ENCODE measurements at places on chromosomes 12 and 14.
A peak's percentile ranks its signal among the peaks of the same experiment; 100 is the strongest.

DNA sequence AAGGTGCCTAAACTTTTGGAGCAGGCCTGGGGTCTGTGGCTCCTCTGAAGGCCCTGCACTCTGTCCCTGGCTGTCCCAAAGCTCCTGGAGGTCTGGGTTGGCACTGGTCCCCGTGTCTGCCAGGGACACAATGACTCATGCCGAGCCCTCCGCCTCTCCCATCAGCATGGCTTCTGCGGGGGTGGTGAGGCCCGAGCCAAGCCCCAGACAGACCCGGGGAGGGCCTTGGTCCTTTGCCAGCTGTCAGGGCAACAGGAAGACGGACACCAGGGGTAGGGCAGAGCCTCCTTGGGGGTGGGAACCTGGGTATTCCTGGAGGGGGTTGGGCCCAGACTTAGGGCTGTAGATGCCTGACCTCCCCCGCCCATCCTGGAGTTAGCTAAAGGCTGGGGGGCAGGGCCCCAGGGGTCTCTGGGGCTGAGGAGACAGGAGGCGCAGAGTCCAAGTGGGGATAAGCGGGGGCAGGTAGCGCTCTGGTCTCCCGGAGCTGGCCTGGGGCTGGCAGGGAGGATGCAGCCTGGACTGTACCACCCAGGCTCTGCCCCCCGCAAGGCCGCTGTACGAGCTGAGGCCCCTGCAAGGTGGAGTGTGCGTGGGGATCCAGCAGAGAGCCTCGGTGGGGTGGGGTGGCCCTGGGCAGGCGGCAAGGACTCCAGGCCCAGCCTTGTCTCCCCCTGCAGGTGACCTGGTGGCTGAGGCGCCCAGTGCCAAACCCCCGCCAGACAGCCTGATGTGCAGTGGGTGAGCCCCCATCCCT, 16.4 kb upstream of the PUS1 start:
- DNase-seq: no peak

- DNase-seq: no peak
Observed at GRCh38 chr14:85222341-85222740, 307.6 kb upstream of the FLRT2 start.

GRCh38 chr14:72745991-72746980, 147.6 kb downstream of the DPF3 start:
- no peak for DNase-seq

DNA sequence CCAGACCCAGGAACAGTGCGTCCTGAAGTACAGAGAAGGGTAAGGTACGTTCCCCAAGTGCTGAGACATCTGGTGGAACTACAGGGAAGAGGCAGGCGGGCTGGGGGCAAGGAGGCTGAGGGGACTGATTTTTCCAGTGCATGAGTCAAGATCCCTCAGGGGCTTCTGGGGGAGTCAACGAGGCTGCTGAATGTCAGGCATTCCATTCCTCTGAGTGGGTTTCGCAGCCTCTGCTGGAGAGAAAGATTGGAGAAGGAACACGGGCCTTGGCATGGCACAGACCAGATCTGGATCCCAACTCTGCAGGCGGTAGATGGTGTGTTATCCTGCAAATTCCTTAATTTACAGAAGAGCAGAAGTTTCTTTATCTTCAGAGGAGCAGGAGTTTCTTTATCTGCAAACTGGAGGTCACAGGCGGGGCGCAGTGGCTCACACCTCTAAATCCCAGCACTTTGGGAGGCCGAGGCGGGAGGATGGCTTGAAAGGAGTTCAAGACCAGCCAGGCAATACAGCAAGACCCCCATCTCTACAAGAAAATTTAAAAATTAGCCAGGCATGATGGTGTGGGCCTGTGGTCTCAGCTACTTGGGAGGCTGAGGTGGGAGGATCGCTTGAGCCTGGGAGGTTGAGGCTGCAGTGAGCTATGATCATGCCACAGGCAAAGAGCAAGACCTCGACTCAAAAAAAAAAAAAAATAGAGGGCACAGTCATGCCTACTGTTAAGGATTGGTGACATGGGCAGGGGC, 132.6 kb upstream of the MAP1LC3B2 start:
- no peak for DNase-seq

DNA sequence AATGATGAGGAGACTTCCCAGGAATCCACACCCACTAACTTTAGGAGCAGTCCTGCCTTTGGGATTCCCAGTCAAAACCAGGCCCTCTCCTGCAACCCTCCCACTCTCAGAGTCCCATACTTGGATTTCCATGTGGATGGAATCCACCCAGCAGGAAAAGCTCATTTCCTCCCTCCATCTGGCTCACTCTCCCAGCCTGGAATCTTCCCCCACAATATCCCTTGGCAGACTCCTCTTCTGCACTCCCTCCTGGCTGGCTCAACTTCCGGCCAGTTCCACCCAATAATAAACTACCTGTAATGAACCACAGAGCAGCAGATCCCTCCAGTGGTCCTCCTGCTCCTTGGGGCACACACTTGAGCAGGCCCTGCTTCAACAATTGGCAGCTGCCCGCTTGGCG, 102.8 kb upstream of the EGLN3 start:
- no peak for DNase-seq

DNA sequence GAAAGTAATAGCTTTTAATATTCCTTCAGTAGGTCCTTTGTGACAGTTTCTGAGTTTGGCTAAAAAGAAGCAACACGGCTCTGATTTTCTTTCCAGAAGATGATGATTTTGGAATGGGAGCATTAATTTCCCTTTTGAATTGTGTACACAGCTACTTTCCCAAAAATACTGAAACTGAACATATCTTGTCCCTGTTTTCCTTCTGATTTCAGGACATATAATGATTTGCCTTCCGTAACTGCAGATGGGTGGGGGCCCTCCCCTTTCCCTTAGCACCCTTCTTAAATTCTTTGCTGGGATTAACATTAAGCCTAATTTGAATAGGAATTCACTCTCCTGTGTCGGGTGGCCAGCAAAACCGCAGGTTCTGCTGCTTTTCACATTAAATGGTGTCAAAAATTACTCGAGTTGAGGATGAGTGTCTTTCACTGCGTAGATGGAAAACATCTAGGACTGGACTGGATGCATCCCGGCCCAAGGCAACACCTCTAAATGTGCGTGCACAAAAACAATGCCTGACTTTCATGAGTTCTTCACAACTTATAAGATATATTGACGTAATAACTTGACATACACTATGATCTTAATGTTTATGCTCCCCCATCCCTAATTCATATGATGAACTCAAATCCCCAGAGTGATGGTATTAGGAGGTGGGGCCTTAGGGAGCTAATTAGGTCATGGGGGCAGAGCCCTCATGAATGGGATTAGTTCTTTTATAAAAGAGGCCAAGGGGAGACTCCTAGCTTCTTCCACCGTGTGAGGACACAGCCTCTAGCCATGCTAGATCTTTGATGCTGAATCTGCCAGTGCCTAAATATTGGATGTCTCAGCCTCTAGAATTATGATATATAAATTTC, 158.1 kb downstream of the AEBP2 start:
- DNase-seq: no peak

DNA sequence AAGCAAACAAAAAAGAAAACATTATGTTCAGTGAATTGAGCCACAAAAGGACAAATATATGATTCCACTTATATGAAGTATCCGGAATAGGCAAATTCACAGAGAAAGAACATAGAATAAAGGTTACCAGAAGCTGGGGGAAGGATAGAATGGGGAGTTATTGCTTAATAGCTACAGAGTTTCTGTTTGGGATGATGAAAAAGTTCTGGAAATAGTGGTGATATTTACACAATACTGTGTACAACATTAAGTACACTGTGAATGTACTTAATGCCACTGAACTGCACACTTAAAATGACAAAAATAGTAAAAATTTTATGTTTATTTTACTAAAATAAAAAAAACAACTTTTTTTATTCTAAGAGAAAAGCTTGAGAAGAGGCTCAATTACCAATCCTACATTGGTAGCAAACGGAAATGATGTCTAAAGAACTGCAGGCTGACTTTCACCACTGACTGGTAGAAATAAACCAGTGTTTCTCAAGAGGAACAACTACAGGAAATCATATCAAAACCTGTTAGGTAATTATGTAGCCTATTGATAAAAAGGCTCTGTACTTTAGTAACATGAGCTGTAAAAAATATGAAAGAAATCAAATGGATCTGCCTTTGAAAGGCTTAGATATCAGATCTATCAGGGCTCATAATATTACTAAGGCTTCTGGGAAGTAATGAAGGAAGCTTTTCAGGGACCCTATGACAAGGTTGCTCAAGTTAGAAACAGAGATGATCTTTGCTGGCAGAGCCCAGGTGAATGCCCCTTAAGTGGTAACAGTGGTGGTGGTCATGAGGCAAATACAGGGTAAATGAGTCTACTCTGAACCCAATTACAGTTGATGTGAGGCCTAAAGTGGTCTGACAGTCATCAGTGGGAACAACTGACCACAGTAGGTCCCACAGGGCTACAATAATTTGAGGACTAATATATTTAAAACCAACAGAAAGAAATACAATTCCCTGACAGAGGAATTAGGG, 41.3 kb downstream of the BAZ1A start:
- DNase-seq: no peak

DNA sequence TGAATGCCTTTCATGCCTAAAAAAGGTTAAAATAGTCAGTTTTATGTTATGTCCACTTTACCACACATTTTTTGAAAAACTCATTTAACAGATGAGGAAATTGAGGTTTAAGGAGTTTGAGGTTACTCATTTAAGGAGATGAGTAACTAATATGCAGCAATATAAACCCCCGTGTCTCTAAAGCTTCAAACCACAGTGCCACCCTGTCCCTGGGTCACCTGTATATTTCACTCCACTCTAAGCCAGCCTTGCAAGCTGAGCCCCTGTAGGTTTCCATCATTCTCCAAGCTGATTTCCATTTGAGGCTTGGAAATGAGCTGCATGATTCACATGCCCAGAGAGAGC, 64.4 kb downstream of the NUAK1 start:
- DNase-seq: no peak

GRCh38 chr12:131800594-131801135, 27.5 kb upstream of the MMP17 start:
- DNase-seq: no peak

DNA sequence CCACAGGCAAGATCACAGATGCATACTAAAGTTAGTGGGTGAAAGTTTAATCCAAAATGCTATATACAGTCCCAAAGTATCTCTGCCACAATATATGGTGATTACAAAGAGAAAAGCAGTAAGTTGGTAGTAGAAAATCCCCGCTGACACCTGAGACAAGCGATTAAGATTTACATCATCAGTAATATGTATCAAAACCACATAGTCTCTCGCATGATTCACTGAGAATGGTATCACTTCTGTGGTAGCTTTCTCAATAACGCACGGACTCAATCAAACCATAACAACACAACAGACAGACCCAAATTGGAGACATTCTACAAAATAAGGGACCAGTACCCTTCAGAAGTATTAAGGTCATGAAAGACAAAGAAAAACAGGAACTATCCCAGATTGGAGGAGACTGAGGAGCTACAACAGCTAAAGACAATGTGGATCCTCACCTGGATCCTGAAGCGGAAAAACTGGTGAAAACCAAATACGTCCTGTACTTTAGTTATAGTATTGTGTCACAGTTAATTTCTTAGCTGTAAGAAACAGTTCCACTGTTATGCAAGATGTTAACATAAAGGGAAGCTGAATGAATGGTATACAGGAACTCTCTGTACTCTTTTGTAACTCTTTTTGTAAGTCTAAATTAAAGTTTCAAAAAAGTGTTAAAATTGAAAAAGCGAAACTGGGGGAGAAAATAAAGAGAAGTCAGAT, 51.0 kb downstream of the SPTLC2 start:
- DNase-seq: no peak

- no peak for DNase-seq
Observed at GRCh38 chr14:101458741-101459550, 102.3 kb upstream of the DIO3 start.

DNA sequence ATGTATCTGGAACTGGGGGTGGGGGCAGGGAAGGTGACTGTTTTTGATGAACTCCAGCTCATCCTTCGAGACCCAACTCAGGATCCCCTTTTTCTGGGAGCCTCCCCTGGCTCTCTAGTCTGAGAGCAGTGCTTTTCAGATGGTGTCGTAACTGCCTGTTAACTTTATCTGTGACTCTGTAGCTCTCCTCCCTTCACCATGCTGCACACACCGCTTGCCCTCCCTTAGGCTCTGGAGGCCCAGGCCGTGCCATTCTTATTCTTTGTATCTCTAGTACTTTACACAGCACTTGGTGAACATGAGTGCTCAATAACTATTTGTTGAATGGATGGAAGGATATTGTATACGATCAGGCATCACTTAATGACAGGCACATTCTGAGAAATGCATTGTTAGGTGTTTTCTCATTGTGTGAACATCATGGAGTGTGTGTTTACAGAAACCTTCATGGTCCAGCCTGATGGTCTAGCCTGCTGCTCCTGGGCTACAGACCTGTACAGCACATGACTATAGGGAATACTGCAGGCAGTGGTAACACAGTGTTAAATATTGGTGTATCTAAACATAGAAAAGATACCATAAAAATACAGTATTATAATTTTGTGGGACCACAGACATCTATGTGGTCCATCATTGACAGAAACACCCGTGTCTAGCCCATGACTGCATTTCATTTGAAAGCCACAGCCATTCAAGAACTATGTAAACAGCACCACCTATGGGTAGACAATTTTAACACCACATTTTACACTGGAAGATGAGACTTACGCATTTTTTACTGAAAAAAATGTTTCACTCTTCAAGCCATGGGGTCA, 91.8 kb downstream of the EML1 start:
- DNase-seq: peak; percentile 47

- DNase-seq: no peak
Observed at GRCh38 chr14:50063876-50064420, 52.4 kb downstream of the VCPKMT start.

- DNase-seq: no peak
Observed at GRCh38 chr14:38111046-38111445, 96.7 kb upstream of the SSTR1 start.

GRCh38 chr14:62710811-62711210, 334.4 kb downstream of the KCNH5 start:
- no peak for DNase-seq

GRCh38 chr12:29455087-29455486, 42.4 kb downstream of the OVCH1 start:
- DNase-seq: no peak

DNA sequence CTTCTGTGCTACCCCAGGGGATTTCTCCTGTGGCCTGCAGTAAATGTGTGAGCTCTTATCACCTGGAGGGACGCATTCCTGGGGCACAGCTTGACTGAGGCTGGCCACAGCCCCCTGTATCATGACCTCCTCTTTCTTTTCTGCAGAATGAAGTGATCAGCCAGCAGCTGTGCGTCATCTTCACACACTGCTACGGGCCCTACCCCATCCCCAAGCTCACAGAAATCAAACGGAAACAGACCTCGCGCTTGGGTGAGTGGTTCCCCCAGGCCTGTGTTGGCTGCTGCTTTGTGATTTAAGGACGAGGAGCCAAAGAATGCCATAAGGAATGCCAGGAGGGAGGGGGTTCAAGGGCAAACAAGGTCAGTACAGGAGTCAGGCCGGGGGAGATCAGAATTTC, 50.5 kb upstream of the PWP1 start:
- DNase-seq: no peak
